ENCODE measurements at places on chromosomes 2 and 18.
A peak's percentile ranks its signal among the peaks of the same experiment; 100 is the strongest.

GRCh38 chr2:64219149-64219548 is 74.9 kb upstream of the PELI1 start:
- H3K27me3 ChIP-seq = no peaks in the 10 kb centered on the region
- no peak for DNase-seq
- H3K27ac ChIP-seq = peak overlapping the region; percentile 86
- peak overlapping the region; percentile 50 for H3K4me3 ChIP-seq

- H3K27ac ChIP-seq = no peak overlapping the region
- no peak for DNase-seq
- no peaks in the 10 kb centered on the region for H3K36me3 ChIP-seq
- no peaks in the 10 kb centered on the region for H3K4me1 ChIP-seq
- H3K27me3 ChIP-seq = no peaks in the 10 kb centered on the region
- H3K4me3 ChIP-seq = no peak overlapping the region
These were observed 147.9 kb upstream of the TFPI start for GRCh38 chr2:187702157-187702556.

DNA sequence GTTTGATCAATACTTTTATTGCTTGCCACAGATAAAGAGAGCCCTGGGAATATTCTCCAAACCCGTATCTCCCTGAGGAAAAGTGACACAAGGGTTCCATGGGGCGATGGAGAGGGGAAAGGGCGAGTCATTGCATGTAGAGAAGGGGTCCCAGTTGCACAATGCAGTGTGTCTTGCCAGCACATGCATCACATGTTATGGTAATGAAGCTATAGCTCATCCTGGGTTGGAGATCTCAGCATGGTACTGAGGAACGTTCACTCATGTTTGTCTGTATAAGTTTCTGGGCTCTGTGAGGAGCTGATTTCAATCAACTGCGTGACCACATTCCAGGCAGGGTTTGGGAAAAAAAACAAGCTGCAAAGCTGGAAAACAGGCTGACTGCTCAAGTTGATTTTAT is 220.7 kb upstream of the MC4R start:
- DNase-seq = no peak
- H3K4me3 ChIP-seq = no peak overlapping the region
- no peak overlapping the region for H3K27ac ChIP-seq
- no peaks in the 10 kb centered on the region for H3K36me3 ChIP-seq

GRCh38 chr18:76384861-76385680 is 110.0 kb downstream of the ZNF516 start:
- no peaks in the 10 kb centered on the region for H3K27me3 ChIP-seq
- H3K4me3 ChIP-seq = no peak overlapping the region
- H3K27ac ChIP-seq = no peak overlapping the region

DNA sequence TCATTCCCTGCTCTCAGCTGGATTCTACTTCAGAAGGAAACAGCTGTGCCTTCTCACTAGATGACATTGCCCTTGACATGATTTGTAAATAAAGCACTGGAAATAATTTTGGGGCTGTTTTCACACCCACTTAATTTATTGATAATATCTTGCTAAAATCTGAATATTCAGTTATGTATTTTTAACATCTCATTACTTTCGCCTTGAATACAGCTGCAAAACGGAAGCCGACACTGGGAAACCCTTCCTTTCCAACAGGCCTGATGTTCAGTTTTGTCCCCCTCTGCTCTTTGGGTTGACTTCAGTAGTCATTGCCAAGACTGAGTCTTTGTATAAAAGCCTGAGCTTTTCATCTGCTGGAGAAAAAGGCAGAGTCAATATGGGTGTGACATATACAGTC is 82.7 kb downstream of the DOCK10 start:
- no peaks in the 10 kb centered on the region for H3K27me3 ChIP-seq
- no peak overlapping the region for H3K4me3 ChIP-seq
- DNase-seq = no peak
- H3K4me1 ChIP-seq = peaks cover 33% of the 10 kb centered on the region

- no peak for DNase-seq
- H3K4me1 ChIP-seq = peaks cover 66% of the 10 kb centered on the region
- no peaks in the 10 kb centered on the region for H3K36me3 ChIP-seq
These were observed 1.1 kb downstream of the ITGAV start for GRCh38 chr2:186590759-186591505.

DNA sequence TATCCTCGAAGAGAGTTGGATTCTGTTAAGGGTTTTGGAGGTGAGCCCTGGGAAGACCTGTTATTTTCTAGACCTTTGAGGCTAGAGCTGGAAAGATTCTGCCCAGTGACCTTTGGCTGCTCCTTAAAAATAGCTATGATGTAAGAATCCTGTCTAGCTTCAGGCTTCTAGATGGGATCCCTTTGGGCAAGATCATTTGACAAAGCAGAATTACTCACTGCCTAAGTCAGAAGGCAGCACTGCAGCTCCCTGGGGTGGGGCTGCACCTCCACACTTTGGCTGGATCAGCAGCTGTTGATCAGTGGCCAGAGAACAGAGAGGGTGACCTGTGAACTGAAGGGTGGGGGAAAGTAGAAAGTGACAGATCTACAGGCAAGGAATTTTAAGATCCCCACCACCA is 103.8 kb downstream of the ASAP2 start:
- no peaks in the 10 kb centered on the region for H3K27me3 ChIP-seq
- H3K4me3 ChIP-seq = no peak overlapping the region
- no peak for DNase-seq
- peaks cover 3% of the 10 kb centered on the region for H3K4me1 ChIP-seq
- no peak overlapping the region for H3K27ac ChIP-seq

DNA sequence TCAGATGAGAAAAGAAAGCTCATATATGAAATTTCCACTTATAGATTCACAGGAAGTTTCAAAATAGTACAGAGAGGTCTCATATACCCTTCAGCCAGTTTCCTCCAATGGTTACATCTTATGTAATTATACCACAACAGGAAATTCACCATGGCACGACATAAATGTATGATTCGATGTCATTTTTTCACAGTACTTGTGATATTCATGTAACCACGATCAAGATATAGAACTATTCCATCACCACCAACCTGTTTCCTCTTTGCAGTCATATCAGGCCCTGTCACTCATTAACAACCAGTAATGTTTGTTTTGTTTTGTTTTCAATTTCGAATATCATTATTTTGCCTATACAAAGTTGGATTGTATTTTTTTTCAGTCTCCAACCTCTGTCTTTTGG is 314.3 kb upstream of the POU3F3 start:
- no peaks in the 10 kb centered on the region for H3K4me1 ChIP-seq
- no peaks in the 10 kb centered on the region for H3K27me3 ChIP-seq
- no peak overlapping the region for H3K4me3 ChIP-seq
- H3K27ac ChIP-seq = no peak overlapping the region

GRCh38 chr2:99079226-99079625 is 62.3 kb upstream of the C2orf15 start:
- no peak overlapping the region for H3K27ac ChIP-seq
- no peaks in the 10 kb centered on the region for H3K36me3 ChIP-seq
- no peaks in the 10 kb centered on the region for H3K4me1 ChIP-seq
- DNase-seq = no peak

- no peak overlapping the region for H3K27ac ChIP-seq
- H3K4me1 ChIP-seq = peaks cover 8% of the 10 kb centered on the region
- no peak overlapping the region for H3K4me3 ChIP-seq
These were observed 1.2 kb upstream of the EN1 start for GRCh38 chr2:118848381-118849225.

GRCh38 chr18:21830532-21830931 is 89.9 kb downstream of the MIB1 start:
- no peaks in the 10 kb centered on the region for H3K36me3 ChIP-seq
- H3K4me1 ChIP-seq = no peaks in the 10 kb centered on the region
- no peaks in the 10 kb centered on the region for H3K27me3 ChIP-seq
- no peak overlapping the region for H3K27ac ChIP-seq
- no peak overlapping the region for H3K4me3 ChIP-seq

- H3K4me3 ChIP-seq = no peak overlapping the region
- no peak overlapping the region for H3K27ac ChIP-seq
- no peak for DNase-seq
- H3K4me1 ChIP-seq = no peaks in the 10 kb centered on the region
These were observed 118.4 kb upstream of the LYPD1 start for GRCh38 chr2:132788310-132788838.

DNA sequence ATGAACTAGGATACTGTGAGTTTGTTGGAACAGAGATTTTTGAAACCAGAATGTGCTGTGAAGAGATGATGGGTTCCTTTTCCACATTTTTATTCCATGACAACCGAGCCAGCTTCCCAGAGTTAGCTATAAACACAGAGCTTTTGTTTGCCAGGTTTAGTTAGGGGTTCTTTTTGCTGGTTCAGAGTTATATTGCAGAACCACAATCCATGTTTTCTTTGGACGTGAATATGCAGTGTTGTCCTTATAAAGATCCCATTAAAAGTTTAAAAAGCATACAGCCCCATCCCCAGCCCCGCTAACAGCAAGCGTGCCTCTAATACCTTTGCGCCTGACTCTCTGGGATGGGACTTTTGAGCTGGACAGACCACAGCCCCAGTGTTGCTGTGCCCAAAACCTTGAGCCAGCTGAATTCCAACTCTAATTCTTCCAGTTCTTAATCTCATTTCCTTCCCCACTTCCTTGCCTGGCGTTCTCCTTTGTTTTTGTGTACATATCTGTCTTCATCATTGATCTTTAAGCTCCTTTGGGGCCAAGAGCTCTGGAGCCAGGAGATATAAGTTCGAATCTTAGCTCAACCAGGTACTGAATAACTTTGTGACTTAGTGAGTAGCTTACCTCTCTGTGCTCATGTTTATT is 72.3 kb downstream of the SPATS2L start:
- H3K27ac ChIP-seq = no peak overlapping the region
- H3K4me1 ChIP-seq = peaks cover 21% of the 10 kb centered on the region
- H3K27me3 ChIP-seq = no peaks in the 10 kb centered on the region
- DNase-seq = no peak
- no peak overlapping the region for H3K4me3 ChIP-seq

DNA sequence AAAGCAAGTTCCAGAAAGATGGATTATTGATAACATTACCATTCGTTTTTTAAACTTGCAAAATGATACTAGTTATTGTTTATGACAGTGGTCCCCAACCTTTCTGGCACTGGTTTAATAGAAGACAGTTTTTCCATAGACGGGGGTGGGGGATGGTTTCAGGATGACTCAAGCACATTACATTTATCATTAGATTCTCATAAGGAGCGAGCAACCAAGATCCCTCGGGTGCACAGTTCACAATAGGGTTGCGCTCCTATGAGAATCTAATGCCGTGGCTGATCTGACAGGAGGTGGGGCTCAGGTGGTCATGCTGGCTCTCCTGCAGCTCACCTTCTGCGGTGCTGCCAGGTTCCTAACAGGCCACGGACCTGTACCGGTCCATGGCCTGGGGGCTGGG is 86.2 kb downstream of the BCL2 start:
- no peak for DNase-seq
- no peaks in the 10 kb centered on the region for H3K36me3 ChIP-seq
- H3K4me3 ChIP-seq = no peak overlapping the region
- no peaks in the 10 kb centered on the region for H3K27me3 ChIP-seq

GRCh38 chr2:224366267-224366844 is 35.6 kb downstream of the FAM124B start:
- no peaks in the 10 kb centered on the region for H3K4me1 ChIP-seq
- no peaks in the 10 kb centered on the region for H3K36me3 ChIP-seq
- H3K4me3 ChIP-seq = no peak overlapping the region
- no peak overlapping the region for H3K27ac ChIP-seq

GRCh38 chr2:158755310-158756087 is 39.6 kb upstream of the DAPL1 start:
- no peak overlapping the region for H3K4me3 ChIP-seq
- H3K27me3 ChIP-seq = peaks cover 4% of the 10 kb centered on the region
- no peaks in the 10 kb centered on the region for H3K4me1 ChIP-seq
- H3K36me3 ChIP-seq = no peaks in the 10 kb centered on the region
- no peak for DNase-seq

DNA sequence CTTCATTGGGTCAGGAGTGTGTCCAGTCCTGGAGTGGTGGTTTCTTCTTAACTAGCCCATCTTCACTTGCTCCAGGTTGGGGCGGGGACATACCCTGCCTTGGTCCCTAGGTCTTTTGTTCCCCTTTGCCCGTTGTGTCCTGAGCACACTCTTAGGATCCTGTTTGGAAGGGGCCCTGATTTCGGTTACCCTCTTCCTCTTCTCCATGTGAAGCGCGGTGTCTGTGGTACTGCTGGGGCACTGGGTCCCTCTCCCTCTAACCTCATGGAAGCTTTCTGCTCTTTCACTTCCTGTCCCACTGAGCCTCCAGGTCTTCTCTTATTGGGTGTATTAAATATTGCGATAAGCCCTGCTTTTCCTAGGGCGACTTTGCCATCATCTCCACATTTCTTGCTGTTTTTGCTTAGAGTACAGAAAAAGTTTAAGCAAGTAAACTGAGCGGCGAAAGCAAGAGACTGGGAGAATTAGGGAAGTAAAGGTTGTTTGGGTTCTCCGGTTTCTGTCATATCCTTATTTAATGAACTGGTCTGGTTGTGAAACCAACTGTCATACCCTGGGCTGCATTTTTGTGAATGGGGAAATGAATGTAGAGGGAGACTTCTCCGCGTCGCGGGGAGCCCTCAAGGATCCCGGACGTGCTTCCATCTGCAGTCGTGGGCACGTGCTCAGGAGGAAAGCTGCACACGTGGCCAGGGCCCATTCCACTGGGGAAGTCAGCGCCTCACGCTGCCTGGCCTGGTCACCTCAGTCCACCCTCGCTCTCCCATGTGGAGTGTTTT is 73.8 kb upstream of the B3GNT7 start:
- peak; percentile 84 for DNase-seq
- H3K4me3 ChIP-seq = no peak overlapping the region
- no peaks in the 10 kb centered on the region for H3K4me1 ChIP-seq
- no peak overlapping the region for H3K27ac ChIP-seq
- no peaks in the 10 kb centered on the region for H3K27me3 ChIP-seq

DNA sequence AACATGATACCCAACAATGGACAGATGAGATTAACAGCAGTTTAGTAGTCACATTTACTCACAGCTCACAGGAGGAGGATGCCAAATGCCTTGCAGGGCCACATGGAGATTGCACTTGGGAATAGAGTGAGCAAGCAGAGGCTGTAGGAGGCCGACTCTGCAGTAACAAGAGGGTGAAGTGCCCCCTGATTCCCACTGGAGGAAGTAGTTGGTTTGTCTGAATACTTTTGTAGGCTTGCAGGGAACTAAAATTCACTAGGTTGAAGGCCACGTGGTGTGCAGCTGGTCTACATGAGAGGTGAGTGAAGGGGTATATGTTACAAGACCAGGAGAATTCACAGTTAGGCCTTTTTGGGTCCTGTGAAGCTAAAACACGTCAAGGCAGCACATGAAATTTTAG is 419.3 kb upstream of the TNP1 start:
- H3K27ac ChIP-seq = peak overlapping the region; percentile 75
- H3K36me3 ChIP-seq = no peaks in the 10 kb centered on the region
